Left lung (tissue), 14 donors: ENCODE measurements at places on chromosomes 1 and 21.

GRCh38 chr1:81432059-81432458 lies 368.7 kb upstream of the ADGRL2 start:
- H3K36me3 ChIP-seq, result no peaks in the 10 kb centered on the region
- no peak overlapping the region for H3K4me3 ChIP-seq
- peak overlapping the region; percentile 72 for H3K27ac ChIP-seq
- DNase-seq, result no peak

DNA sequence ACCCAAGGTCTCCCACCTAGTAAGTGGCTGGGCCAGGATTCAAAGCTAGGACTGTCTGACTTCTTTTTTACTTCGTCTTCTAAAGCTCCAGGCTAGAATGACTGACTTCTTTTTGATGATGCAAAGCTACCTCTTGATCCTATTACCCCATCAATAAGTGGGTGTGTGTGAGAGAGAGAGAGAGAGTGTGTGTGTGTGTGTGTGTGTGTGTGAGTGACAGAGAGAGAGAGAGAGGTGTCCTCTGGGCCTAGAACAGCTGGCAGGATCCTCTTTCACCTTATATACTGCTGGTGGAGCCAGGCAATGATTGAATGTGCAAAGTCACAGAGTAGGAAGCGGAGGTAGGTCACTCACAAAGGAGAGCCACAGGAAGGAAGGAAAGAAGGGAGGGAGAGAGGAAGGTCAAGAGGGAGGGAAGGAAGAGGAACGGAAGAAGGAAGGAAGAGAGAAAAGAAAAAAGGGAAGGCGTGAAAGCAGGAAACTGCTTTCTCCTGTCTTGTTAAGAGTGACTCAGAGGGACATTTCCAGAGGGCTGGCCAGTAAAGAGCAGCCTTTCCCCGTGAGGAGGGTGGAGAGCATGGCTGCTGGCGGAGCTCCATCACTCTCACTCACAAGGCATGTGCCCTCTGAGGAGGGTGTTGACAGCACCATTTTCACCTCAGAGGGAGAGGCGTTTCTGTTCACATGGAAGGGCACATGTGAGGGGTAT lies 68.9 kb downstream of the CDC7 start:
- no peak overlapping the region for H3K4me3 ChIP-seq
- H3K4me1 ChIP-seq, result peaks cover 33% of the 10 kb centered on the region
- no peak for DNase-seq
- H3K27ac ChIP-seq, result peak overlapping the region; percentile 69
- no peaks in the 10 kb centered on the region for H3K36me3 ChIP-seq

- DNase-seq, result no peak
- peak overlapping the region; percentile 79 for H3K4me3 ChIP-seq
- peaks cover 16% of the 10 kb centered on the region for H3K4me1 ChIP-seq
- H3K27me3 ChIP-seq, result no peaks in the 10 kb centered on the region
- no peak overlapping the region for H3K27ac ChIP-seq
Measured at GRCh38 chr1:43651902-43652301, 2.0 kb downstream of the KDM4A start.

DNA sequence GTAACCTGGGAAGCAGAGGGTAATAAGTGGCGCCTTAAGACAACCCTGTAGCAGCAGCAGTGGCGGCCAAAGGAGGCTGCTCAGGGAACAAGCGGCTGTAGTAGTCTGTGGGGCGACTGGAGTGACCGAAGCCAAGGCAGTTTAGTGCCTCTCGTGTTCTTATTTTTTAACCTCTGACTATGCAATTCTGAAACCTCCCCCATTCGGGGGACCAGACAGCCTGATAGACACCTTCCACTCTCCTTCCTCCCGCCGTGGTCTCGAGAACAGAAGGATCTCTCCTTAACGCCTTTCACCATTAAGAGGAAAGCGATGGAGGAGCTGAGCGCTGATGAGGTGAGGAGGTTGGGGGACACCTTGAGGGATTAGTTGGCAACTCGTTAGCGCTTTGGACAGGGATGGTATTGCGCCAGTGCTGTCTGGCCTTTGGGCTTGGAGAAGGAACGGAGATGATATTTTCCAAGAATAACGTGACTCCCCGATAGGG lies 644 bp downstream of the UBE4B start:
- H3K36me3 ChIP-seq, result no peaks in the 10 kb centered on the region
- H3K4me1 ChIP-seq, result peaks cover 28% of the 10 kb centered on the region
- no peaks in the 10 kb centered on the region for H3K27me3 ChIP-seq

DNA sequence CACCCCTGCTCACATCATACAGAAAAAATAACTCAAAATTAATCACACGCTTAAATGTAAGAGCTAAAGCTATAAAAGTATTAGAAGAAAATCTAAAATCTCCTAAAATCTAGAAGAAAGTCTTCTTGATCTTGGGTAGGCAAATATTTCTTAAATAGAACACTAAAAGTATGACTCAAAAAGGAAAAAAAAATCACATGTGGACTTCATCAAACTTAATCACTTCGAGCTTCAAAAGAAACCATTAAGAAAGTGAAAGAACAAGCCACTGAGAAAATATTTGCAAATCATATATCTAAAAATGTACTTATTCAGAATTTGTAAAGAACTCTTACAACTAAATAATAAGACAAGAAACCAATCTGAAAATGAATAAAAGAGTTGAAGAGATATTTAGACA lies 32.7 kb downstream of the LRRC52 start:
- no peak for DNase-seq
- H3K36me3 ChIP-seq, result no peaks in the 10 kb centered on the region
- H3K4me3 ChIP-seq, result no peak overlapping the region
- H3K27ac ChIP-seq, result no peak overlapping the region
- H3K4me1 ChIP-seq, result no peaks in the 10 kb centered on the region

- H3K4me1 ChIP-seq, result peaks cover 5% of the 10 kb centered on the region
- DNase-seq, result no peak
Measured at GRCh38 chr1:15410223-15410883, 665 bp downstream of the EFHD2 start.

- no peaks in the 10 kb centered on the region for H3K27me3 ChIP-seq
- H3K4me3 ChIP-seq, result no peak overlapping the region
- no peaks in the 10 kb centered on the region for H3K4me1 ChIP-seq
- DNase-seq, result no peak
- peaks cover 100% of the 10 kb centered on the region for H3K36me3 ChIP-seq
- no peak overlapping the region for H3K27ac ChIP-seq
Measured at GRCh38 chr1:185300152-185300551, 16.9 kb downstream of the IVNS1ABP start.
